NCI-H187 treated with DMSO at 0.1 percent for 48 hours (cell line): ENCODE measurements at places on chromosomes 3 and 15.

DNA sequence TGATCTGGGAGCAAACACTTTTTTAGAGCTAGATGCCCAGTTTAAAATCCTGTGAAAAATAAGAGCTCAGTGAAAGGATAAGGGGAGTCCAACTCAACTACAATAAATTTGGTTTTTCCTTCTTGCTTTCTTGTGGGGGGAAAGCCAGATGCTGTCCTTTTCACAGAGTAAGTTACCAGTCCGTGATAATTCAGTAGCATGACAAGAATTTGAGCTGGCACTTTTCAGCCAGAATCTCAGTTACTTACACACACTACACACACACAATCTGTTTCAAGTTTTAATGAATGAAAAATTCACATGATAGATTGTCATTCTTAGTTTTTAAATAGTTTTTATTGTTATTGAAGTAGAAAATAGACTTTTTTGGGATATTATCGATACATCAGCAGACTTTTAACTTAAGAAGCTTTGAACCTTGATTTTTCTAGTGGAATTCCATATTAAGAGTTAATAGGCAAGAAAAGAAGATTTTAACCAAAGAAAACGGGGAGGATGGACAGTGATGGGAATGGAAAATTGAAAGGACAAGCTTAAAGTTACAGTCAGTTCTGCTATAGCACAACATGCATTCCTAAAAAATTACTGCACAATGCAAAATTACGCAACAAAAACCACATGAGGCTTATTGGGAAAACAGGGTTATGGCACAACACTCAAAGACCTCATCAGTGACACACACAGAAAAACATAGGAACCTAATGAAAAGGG is 47.0 kb downstream of the PSMD6 start:
- no peak for DNase-seq

- DNase-seq: no peak
These were observed 19.4 kb upstream of the SLC41A3 start for GRCh38 chr3:126103121-126104027.

DNA sequence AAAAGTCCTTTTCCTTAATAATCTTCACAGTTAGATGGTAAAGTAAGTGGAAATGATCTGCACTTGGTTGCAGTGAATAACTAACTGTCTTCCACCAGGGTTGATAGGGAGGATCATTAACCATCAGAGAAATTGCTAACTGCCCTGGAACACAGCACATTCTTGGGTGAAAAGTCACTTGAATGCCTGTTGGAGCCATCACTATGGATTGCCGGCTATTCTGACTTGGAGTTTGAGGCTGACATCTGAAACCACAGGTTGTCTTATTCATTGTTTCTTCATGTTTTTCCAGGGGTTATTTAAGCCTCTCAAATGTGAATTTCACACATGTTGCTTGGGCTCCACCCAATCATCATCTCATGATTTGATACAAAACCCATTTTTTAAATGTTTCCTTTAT is 901.4 kb downstream of the MCTP2 start:
- DNase-seq: no peak

DNA sequence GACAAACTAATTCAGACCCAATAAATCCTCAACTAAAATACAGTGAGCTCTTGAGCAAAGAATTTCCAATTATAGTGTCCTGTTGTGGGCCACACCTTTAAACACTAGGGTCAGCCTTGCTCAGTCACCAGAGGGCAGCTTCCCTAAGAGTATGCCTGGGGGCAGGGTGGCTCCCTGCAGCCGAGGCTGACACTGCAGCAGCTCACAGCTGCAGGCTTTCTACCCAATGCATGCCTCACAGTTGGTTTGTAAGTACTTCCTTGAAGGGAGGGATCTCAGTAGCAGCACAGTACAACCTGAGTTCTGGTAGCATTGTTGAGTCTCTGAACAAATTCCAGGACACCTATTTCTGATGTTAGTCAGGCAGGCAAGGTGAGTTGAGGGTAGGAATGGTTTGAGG is 335.6 kb downstream of the TUSC7 start:
- no peak for DNase-seq

- no peak for DNase-seq
These were observed 527 bp downstream of the B2M start for GRCh38 chr15:44711743-44712345.

GRCh38 chr3:150090006-150090405 is 119.3 kb upstream of the PFN2 start:
- no peak for DNase-seq

- peak; percentile 83 for DNase-seq
These were observed 329.3 kb downstream of the TBL1XR1 start for GRCh38 chr3:176867681-176868663.

GRCh38 chr3:83193526-83193925 is 1432.1 kb upstream of the GBE1 start:
- no peak for DNase-seq

DNA sequence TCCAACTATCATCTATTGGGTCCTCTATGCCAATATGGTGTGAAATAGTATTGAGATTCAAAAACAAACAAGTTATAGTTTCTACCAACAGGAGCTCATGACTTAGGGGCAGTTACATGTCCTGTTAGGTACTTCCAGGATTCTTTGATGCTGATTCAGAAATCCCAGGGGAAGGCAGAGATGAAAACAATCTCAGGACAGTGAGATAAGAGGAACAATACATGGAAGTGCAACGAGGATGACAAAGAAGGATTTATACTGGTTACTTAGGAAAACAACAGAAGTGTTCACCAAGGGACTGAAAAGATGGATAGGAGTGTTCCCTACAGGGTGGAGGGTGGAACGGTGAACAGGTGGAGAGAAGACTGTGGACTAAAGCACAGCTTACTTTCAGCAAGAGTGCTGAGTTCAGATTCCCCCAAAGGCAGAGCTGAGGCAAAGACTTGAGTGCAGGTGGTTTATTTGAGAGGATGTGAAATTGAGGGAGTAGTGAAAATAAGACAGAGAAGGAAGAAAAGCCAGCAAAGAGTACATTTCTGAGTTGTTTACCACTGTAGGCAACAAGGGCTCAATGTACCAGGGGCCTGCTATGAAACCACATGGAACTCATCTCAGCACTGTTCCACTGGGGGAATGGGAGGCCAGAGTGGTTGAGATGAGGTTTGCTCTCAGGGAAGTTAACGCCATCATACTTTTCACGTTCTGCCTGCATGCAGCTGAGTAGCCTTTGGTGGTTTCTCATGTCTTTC is 68.1 kb downstream of the TRIM69 start:
- no peak for DNase-seq

- no peak for DNase-seq
These were observed 150.6 kb downstream of the PDCD6IP start for GRCh38 chr3:33949074-33949473.

DNA sequence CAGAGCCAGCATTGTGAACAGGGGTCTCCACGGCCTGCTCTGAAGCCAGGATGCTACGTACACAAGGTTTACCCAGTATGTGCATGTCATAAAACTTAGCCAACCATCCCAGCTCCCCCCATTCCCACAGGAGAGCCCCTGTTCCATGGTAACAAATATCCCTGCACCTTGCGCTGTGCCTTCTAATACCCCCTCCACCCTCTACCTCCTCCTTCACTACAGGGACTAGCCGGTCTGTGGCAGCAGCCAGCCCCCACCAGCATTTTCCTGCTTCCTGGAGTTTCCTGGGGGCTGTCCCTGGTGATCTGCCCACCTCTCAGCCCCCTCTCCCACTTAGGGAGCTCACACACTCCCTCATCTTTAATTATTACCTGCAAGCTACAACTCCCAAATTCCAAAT is 20.4 kb downstream of the ACSBG1 start:
- no peak for DNase-seq

DNA sequence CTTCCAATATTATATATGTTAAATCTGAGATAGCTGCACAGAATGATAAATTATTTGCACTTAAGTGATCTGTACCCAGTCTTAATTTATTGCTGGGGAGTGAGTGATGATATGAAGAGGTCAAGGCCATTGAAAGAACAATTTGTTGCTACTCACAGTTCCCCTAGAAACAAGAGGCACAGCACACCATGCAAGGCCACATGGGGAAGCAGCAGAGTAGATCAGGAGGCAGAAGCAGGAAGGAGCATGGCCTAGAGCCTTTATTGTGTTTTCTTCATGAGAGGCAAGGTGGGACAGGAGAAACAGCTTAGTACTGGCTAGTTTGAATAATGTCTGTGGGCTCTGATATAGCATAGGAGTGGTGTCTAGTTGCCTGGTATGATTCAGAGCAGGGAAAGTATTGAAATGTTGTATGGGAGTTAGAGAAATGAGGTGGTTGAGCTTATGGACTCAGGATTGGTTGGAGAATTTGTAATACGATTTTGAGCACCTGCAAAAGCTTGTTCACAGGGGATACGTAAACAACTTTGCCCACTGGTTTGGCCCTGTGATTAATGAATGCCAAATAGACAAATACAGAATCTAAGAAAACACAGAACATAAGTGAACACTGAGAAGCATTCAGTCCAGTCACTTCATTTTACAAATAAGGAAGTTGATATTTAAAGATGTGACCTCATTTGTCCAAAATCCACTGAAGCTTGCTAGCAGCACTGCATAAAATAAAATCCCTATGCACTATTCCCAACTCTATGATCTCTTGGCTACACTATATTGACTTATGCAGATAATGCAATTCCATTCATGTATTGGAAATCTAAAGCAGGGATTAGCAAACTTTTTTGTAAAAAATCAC is 71.7 kb downstream of the TMCO5A start:
- no peak for DNase-seq

GRCh38 chr3:62361824-62362223 is 11.5 kb downstream of the FEZF2 start:
- DNase-seq: no peak

DNA sequence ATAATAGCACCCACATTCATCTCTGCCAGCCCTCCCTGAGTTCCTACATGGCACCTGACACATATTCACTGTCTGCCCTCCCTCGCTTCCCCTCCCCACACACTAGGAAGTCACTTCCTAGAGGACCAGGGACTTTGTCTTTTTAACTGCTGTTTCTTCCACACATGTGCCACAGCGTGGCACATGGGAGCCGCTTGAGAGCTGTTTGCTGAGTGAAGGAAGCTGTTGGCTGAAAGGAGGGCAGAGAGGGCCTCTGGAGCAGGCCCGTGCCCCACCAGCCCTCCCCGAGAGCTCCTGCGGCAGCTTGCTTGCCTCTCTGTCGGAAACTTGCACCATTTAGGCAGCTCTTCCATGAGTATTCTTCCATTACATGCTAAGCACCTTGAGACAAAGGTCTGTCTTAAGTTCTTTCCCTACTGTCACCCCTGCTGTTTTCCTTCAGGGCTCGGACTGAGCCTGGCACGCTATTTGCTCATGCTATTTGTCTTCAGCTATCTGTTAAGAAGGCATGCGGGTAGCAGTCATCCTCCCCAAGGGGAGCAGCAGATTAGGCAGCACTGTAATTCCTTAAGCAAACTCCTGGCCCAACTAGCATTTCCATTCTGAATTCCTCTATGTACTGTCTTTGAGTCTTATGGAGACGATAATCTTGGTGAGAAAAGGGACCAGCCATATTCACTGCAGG is 72.2 kb downstream of the CACNA1D start:
- DNase-seq: no peak

GRCh38 chr15:64068133-64068532 is 21.8 kb upstream of the DAPK2 start:
- DNase-seq: no peak

DNA sequence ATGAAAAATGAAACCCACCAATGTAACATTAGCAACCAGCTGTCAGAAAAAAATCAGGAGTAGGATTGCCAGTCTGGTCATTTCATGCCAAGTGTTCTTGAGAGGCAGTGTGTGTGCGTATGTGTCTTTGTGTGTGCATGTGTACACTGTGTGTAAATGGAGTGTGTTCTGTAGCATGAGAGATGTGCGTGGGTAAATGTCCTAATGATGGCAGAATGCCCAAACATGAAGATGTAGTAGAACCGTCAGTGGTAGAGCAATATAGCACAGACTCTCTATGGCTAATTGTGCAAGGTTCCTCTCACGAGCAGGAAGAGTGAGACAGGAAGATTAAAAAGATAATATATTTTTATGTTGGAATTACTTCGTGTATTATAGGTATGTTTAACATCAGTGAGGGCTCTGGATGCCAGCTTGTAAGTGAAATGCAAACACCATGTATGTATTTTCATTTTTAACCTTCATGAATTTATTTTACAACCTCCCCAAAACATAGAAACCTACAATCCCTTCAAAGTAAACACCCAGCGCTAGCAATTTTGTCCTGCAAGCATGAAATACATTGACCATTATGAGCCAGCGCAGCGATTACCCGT is 1038.7 kb downstream of the IGSF11 start:
- DNase-seq: no peak

- DNase-seq: no peak
These were observed 546.0 kb upstream of the TBL1XR1 start for GRCh38 chr3:177743173-177743890.

GRCh38 chr3:108090049-108090700 is 656 bp downstream of the CD47 start:
- DNase-seq: no peak

DNA sequence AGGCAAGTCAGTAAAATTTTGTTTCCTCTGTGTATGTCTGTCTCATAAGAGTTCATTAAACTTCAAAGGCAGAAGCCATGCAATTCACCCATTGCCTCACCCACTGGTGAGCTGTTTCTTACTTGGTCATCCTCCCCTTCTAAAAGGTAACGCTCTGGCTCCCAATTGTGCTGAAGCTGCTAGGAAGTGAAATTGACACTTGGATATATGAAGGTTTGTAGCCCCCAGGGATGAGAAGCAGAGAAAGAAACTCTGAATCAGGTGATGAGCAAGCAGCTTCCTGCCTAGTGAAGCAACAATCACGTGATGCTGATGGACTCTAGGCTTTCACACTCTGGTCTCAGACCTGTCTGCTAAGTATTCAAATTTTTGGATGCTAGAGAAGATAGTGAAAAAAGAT is 70.7 kb downstream of the CD200R1L start:
- DNase-seq: no peak

GRCh38 chr15:43128980-43129335 is 4.4 kb upstream of the TMEM62 start:
- no peak for DNase-seq

GRCh38 chr15:100980410-100981046 is 61.4 kb downstream of the LRRK1 start:
- DNase-seq: no peak

GRCh38 chr3:97613139-97613538 is 151.4 kb upstream of the ARL6 start:
- no peak for DNase-seq

DNA sequence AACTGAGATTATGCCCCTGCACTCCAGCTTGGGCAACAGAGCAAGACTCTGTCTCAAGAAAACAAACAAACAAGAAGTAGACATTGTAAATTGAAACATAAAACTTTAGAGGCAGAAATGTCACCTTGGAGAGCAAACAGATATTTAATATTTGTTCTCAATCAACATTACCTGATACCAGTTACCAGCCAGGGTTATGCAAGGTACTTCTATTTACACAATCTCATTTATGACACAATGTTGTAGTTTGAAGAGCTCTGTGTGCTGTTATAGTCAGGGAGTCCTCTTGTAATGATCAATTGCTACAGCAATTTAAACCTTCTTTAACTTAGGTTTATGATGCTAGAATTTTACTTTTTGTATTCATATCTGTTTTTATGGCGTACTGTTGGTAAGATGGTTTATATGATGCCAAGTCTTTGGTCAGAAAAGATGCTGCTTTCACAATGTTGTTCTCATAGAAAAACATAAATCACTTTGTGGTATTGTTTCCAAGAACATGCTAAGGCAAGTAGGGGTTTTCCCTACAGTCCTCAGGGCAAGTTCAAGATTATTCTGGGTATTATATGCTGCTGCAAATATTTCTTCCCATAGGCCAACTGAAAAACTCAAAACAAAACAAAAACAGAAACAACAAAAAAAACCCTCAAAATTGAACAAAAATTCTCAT is 173.5 kb downstream of the TNIK start:
- DNase-seq: no peak

GRCh38 chr3:165549665-165550064 is 287.6 kb downstream of the BCHE start:
- DNase-seq: no peak
